ENCODE measurements at places on chromosomes 3 and 15.

DNA sequence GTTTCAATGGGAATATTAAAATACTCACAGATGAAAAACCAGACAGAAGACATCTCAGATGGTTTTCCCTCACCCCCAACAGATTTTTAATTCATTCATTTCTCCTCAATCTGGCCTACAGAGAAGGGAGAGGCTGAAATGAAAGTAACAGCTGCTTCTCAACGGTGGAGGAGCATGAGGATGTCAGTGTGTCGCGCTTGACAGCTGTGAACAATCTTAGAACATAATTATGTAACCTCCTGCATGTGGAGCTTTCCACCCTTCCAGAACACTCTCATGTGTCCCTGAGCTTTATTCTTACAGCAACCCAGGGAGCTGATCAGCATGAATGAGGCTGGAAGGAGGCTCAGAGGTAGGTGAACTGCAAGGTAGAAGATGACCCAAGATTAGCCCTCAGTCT, 52.7 kb downstream of the MB21D2 start:
- no peak for DNase-seq

DNA sequence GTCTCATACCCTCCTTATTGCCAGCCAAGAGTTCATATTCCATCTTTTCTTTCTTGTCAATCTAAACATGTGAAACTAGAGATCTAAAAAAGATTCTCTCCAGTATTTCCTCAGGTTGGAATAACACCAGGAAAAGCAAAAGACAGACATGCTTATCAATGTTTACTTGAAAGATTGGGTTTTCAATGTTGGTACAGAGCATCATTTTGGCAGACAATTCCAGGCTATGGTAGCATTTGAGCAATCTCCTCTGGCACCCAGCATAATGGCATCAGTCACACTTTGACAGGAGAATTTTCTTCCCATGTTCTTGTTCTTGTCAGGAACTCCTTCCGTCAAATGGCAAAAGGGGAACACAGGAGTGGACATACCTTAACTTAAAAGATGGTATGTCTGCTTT, 61.0 kb upstream of the RARB start:
- no peak for DNase-seq

GRCh38 chr3:3646934-3647333, 152.3 kb upstream of the LRRN1 start:
- DNase-seq = no peak

- no peak for DNase-seq
Measured at GRCh38 chr3:149091983-149092382, 5.7 kb upstream of the HLTF start.

DNA sequence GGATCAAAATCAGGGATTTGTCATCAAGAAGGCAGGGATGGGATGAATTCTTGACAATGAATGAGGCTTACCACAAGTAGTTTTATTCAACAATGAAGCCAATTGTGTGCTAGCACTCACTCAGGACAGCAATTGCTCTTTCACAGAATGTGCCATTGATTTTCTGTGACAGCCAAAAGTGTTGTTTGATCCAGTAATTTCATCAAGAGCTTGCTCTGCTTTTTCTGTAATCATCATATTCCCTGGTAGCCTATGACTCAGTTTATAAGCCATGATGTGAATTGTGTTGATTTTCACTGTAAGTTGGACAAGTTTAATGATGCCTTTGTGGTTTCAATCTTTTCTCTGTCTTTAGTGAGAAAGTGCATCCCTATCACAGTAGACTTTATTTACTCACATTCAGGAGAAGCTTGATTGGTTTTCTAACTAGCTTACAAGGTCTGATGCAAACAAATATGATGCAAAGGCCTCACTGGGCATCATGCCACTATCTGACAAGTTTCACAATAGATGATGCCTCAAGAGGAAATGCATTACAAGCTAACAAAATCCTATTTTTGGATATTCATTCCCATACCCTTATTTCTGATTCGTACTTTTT, 13.6 kb upstream of the CSRNP1 start:
- peak; percentile 85 for DNase-seq

DNA sequence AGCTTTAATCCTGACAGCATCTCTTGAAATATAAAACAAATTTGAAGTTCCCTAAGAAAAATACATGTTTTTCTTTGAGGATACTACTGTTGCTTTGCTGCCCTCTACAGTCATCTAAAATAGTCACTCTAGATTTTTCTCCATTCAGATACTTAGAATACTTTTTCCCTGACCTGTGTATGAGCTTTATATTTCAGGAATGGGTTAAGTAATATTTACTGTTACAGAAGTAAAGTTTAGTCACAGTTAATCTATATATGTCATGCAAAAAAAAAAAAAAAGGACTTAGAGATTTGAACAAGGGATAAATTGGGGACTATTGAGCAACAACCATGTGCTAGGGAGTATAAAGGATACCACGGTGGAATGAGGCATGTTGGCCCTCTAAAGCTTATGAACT, 8.8 kb downstream of the NECTIN3 start:
- DNase-seq = no peak
